ENCODE measurements at places on chromosomes 12 and 14.

GRCh38 chr14:71231521-71232393 lies 324.5 kb downstream of the PCNX1 start:
- DNase-seq, result no peak

DNA sequence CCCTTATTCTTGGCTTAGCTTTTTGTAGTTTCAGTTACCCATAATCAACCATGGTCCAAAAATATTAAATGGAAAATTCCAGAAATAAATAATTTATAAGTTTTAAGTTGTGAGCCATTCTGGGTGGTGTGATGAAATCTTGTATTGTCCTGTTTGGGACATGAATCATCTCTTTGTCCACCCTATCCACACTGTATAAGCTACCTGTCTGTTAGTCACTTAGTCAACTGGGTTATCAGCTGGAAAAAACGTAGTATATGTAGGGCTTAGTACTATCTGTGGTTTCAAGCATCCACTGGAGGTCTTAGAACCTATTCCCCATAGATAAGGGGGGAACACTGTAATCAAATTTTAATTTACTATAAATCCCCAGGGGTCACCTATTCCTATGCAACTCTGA lies 52.7 kb downstream of the NKX2-1 start:
- no peak for DNase-seq

DNA sequence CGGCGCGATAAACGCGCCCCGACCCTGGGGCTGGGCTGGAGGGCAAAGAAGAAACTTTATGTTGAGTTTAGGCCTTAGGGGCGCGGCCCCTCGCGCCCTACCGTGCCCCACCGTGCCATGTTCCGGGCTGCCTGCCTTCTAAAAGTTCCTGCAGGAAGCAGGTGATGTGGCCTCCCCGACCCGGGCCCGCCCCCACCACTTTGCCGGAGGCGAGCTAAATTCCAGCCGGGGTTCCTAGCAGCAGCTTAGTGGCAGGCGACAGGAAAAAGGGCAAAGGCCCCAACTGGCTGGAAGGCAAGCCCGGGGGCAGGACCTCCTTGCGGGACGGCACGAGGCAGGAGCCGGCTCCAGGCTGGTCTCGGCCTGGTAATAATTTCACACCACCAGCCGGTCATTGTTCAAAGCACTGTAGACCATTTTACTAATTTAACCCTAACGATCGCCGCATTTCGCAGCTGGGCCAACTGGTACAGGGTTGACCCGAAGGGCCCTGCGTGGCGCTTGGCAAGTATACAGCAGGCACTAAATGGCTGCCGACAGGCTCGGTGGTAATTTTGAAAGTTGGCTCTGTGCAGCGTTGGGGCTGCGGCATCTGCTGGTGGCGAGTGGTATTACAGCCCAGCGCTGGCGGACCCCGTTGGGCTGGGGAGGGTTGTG lies 895 bp upstream of the CCDC88C start:
- DNase-seq, result peak; percentile 89

- peak; percentile 80 for DNase-seq
Measured at GRCh38 chr14:103427485-103428443, 42.5 kb downstream of the MARK3 start.

- no peak for DNase-seq
Measured at GRCh38 chr12:2386566-2386965, 333.8 kb downstream of the CACNA1C start.

All from islet precursor cell (in vitro differentiated cells).